Activated gamma-delta T cell treated with Interleukin-2 at 50 U/mL for 16 hours (primary cell): ENCODE measurements at places on chromosomes 5 and 9.

GRCh38 chr5:53893626-53894025 lies 333.2 kb downstream of the NDUFS4 start:
- no peak for DNase-seq

DNA sequence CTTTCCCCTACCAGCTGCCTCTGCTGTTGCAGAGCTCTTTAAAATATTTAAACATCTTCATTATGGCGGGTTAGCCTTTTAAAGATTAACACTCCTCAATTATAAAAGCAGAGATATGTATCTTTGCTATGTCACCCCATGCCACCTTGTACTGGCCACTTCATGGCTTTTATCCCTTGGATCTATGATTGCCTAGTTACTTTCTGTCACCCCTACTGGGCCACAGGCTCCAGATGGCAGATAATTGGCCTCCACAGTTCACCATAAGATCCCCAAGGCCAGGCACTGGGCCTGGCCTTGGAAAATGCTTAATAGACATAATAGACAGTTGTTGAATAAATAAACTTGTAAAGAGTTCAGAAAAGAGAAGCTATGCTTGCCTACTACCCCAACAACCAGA lies 142.0 kb upstream of the SHB start:
- no peak for DNase-seq

GRCh38 chr5:66888613-66889012 lies 292.4 kb downstream of the MAST4 start:
- no peak for DNase-seq

DNA sequence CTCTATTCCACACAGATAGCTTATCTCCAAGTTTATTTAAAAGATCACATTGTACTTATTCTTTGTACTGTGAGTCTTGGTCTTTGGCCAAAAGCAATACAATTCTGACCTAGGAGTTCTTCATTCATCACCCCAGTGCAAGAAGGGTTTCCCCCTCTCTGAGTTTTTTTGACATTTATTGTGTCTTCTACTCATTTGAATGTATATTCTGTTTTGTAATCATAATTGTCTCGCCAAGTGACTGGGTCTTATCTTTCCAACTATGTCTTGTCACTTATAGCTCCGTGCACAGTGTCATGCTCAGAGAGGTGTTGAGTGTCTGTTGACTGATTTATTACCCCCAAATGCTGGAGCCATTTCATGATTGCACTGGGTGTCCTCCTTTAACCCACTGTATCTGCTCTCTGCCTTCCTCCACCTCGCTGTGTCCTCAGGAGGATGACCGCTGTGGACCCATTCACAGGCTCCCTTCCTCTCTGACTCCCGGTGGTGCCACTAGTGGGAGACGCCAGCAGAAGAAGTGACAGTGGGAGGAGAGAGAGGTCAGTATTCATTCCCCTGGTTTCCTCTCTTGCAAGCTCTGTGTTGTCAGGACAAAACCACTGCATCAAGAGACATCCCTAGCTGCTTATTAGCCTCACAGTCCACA lies 11.2 kb upstream of the TRIO start:
- DNase-seq = no peak

DNA sequence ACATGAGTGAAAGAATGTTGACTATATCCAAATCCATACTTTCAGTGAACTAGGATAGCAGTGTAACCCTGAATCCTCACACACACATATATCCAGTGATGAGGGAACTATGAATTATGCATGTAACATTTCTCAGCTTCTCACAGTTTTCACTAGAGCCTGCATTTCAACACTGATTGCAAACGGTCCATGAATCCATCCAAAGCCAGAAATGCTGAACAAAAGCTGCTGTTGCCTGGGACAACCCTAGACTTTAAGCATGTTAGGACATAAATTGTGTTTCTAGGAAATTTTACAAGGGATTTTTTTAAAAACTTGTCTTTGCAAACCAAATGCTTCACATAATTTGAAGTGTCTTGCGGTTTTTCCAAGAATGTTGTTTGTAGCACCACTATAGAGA lies 2010.0 kb upstream of the WWC1 start:
- DNase-seq = no peak
